ENCODE measurements at places on chromosomes 12 and 14. TPM values are rescaled to one million over a fixed set of nuclear protein-coding genes. Genes with fewer than 3 reads are reported as not detected.

- ATAC-seq, result no peak
Measured at GRCh38 chr14:69960296-69960695, 81.1 kb downstream of the SMOC1 start.

DNA sequence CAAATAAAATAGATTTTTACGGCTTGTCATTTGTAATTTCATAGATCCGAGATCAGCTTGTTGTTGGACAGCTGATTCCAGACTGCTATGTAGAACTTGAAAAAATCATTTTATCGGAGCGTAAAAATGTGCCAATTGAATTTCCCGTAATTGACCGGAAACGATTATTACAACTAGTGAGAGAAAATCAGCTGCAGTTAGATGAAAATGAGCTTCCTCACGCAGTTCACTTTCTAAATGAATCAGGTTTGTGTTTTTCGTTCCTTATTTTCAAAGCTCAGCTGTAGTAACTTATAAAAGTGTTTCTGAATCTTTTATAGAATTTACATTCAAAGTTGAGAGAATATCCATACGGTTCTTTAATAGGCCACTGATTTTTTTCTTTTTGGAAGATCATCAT, 89.1 kb downstream of the LRRK2 start:
- ATAC-seq, result no peak

- ATAC-seq, result peak; percentile 61
Measured at GRCh38 chr12:66860752-66861750, 182.2 kb upstream of the GRIP1 start.

- no peak for ATAC-seq
Measured at GRCh38 chr12:110566993-110567392, 16.1 kb downstream of the PPTC7 start.

- peak; percentile 16 for ATAC-seq
Measured at GRCh38 chr14:103871596-103872480, 24.5 kb upstream of the PPP1R13B start.

MORN3 gene
- 1.7 TPM for total RNA-seq

- ATAC-seq, result peak; percentile 60
Measured at GRCh38 chr12:25957793-25958427, 572 bp upstream of the RASSF8 start.

DNA sequence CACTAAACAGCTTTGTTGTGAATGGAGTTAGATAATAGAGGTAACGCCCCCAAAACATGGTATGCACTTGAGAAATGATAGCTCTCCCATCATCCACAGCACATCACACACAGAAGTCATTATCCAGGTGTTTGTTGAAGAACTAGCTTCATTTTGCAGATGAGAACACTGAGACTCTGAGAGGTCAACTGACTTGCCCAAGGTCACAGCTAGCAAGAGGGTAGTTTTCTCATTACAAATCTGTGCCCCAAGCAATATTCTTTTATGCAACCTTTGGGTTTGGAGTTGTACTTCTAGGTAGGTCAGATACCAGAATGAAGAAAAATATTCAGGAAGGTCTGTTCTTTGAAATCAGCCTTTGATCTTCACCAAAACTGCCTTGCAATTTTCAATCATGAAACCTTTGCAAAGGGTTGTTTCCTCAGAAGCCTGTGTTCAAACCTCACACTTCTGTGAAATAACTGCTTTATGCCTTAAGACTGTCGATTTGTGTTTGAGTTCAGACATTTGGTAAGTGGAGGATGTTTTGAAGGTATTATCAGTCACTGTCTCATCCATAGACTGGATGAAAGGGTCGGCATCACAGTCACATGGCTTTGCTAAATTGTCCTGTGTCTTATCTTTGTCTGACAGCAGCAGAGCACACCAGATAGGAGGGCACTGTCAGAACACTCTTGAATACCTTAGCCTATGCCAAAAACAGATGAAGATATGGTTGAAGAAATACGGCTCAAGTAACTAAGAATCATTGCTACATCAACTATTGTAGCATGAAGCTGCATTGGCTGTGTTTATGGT, 233.2 kb upstream of the BTG1 start:
- ATAC-seq, result no peak

- no peak for ATAC-seq
Measured at GRCh38 chr14:94938016-94938415, 168.1 kb upstream of the GSC start.

- no peak for ATAC-seq
Measured at GRCh38 chr14:25090716-25091454, 40.9 kb upstream of the STXBP6 start.

GRCh38 chr12:66679461-66680084, 697 bp upstream of the GRIP1 start:
- ATAC-seq, result peak; percentile 42

DNA sequence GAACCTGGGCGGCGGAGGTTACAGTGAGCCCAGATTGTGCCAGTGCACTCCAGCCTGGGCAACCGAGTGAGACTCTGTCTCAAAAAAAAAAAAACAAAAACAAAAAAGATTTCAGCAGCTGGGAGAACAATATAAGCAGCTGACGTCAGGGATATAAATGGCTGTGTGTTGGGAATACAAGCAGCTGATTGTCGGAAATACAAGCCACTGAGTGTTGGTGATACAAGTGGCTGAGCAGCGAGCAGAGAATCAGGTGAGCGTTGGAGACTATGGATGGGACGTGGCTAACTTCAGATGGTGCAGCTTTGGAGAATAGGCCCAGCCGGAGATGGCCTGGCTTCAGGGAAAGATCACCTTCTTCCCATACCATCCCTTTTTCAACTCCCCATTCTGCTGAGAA, 32.0 kb downstream of the PSEN1 start:
- no peak for ATAC-seq

- no peak for ATAC-seq
Measured at GRCh38 chr14:37709419-37710195, 114.2 kb downstream of the TTC6 start.

Measured in motor neuron (in vitro differentiated cells).